ENCODE measurements at places on chromosomes 16 and 17.

- ATAC-seq = no peak
These were observed 17.9 kb downstream of the CCDC102A start for GRCh38 chr16:57518520-57518919.

DNA sequence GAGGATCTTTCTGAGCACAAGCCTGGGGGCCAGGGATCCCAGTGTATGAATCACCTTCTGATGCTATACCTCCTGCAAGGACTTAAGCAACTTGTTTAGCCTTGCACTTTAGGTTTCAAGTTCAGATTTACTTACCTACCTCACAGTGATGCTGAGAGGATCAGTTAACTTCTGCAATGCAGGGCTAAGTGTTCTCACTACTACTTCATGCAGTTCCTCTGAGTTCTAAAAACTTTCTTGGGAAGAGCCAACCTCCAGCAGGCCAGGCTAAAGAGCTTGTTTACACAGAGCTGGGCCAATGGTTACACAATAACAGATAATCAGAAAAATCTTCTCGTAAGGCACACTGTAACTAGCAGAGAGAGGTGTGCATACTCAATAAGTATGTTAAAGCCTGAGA lies 13.0 kb downstream of the VEZF1 start:
- ATAC-seq = no peak

- ATAC-seq = no peak
These were observed 22.2 kb upstream of the CDH8 start for GRCh38 chr16:62058412-62058811.

DNA sequence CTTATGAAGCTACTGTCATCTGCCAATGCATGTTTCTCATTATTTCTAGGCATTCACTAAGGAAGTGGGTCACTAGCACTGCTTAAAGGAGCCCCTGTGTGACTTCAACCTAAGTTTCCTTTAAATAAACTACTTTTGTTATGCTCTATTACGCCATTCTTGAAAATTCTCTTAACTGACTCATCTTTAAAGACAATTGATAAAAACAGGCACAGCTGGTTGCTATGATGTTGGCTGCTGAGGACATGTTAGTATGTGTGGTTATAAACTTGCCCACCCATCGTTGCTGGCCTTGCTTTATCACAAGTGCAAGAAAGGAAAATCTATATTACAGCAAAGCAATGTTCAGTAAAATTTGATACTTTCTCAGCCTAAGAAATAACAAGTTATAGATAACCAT lies 75.8 kb upstream of the CNTNAP4 start:
- no peak for ATAC-seq

DNA sequence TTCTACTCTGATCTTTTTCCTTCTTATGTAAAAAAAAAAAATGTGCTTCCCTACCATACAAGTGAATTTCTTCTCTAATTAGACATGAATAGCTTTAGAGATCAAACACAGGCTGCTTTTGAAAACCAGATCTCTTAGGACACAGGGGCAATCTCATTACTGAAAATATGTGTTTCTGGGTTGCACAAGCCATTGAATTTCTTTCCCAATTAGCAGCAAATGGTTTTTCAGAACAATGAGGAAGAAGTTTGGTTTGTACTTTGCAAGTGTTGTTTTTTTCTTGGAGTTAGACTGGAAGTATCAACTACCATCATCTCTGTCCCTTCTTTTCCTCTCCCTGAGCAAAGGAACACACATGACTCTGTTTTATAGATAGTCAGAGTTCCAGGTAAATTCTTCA lies 5.6 kb upstream of the ANKS4B start:
- no peak for ATAC-seq

- ATAC-seq = no peak
These were observed 289.6 kb upstream of the ASIC2 start for GRCh38 chr17:33582661-33583060.

DNA sequence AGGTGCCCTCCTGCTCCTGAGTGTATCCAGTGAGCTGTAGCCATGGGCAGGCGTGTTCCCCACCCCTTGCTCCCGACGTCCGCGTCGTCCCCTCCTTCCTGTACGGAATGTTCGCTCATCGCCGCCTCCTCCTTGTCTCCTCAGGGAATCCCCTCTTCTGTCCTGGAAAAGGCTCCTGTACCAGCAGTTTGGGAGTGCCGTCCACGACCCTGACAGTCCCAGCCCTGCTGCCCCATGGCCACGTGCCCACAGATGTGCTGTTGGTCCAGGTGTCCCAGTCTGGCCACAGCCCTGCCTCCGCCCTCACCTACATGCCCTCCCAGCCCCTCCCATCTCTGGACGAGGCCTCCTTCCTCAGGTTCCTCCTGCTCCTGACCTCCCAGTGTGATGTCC lies 30.2 kb downstream of the OR1D5 start:
- no peak for ATAC-seq

DNA sequence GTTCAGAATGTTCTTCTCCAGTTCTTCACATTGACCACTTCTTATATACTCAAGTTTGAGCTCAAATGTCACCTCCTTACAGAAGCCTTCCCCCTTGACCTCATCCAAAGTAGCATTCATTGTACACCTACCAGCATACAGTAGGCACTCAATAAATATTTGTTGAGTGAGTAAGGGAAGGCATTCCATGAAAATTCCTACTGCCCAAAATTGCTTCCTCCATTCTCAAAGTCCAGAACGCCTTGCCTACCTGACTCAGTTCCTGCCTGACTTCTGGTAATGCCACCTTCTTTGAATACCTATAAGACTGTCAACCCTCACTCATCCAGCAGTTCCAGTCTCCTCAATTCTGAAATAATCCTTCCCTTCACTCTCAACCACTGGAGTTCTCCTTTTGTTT lies 14.8 kb upstream of the BPTF start:
- ATAC-seq = no peak

DNA sequence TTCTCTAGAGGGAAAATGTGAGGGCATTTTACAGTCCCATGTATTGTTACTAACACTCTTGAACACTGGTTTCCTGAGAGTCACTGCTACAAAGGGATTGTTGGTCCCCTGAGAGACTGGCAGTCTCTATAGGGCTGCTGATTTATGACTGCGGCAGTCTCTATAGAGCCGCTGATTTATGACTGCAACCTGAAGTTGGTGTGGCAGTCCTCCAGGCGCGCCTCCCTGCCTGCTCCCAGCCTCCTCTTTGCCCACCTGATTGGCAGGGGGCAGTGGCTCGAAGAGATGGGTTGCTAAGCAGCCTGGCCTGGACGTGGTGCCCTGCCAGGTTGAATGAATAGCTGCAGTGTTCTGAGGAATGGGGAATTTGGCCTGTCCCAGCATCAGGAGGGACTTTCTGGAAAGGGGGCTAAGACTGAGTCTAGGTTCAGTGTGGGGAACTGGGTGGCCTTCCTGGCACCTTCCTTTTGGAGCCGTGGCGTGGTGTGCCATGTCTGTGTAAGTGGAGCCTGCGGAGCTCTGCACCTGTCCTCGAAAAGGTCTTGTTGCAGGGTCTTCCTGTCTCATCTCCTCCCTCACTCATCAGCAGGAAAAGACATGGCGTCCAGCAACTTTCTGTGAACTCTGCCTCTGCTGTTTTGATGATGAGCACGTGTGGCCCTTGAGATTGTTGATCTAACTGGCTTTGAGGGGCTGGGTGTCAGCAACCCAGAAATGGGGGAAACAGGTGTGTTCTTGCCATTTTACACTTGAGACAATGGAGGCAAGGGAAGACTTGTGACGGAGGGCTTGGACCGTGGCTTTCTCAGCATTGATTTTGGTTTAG lies 24.9 kb downstream of the SAP30BP start:
- ATAC-seq = peak; percentile 38

- ATAC-seq = peak; percentile 23
These were observed 891 bp downstream of the CORO1A start for GRCh38 chr16:30184096-30184890.

GRCh38 chr17:373613-374230 lies 21.1 kb upstream of the RPH3AL start:
- ATAC-seq = no peak

GRCh38 chr16:87368029-87368770 lies 15.4 kb downstream of the FBXO31 start:
- ATAC-seq = no peak

- ATAC-seq = no peak
These were observed 160.4 kb downstream of the KCNJ2 start for GRCh38 chr17:70329721-70330120.

DNA sequence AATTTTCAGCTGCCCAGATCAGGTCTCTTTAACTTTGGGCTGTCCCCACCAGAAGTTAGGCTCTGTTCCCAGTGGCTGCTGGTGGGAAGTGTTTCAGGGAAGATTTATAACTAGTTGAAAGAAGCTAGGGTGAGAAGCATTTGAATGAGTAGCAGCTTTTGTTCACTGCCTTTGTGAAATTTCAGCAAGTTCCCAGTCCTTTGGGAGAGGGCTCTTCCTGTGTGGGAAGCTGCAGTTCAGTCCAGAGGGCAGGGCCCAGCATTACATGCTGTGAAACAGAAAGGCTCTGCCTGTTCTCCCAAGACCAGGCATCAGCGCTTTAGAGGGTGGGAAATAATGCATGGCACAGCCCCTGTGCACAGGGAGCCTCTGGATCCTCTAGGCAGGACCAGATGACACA lies 17.8 kb downstream of the PROCA1 start:
- no peak for ATAC-seq

DNA sequence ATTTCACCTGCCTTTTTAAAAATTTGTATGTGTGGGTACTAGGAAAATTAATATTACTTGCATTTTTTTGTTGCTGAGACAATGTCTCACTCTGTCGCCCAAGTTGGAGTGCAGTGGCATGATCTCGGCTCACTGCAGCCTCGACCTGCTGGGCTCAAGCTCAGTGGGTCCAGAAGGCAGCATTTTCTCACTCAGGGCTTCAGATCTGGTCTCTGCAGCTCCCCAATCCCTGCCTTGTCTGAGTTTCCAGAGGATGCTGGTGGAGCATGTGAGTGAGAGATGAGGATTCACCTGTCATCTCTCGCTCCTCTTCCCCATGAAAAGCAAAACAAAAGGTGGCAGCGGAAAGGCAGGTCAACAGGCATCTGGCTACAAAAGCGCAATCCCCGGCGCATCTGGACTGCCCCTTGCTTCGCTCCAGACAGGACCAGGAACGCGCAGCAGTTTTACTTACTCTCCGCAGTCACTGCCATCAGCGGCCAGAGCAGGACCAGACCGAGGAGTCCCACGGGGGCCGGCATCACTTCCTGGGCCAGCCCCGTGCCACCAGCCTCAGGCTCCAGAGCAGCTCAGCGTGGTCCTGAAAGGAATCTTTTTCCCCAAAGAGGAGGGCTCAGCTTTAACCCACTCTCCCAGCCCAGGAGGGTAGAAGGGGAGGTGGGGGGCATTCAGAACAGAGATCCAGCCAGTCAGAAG lies 59.9 kb downstream of the LITAF start:
- no peak for ATAC-seq

DNA sequence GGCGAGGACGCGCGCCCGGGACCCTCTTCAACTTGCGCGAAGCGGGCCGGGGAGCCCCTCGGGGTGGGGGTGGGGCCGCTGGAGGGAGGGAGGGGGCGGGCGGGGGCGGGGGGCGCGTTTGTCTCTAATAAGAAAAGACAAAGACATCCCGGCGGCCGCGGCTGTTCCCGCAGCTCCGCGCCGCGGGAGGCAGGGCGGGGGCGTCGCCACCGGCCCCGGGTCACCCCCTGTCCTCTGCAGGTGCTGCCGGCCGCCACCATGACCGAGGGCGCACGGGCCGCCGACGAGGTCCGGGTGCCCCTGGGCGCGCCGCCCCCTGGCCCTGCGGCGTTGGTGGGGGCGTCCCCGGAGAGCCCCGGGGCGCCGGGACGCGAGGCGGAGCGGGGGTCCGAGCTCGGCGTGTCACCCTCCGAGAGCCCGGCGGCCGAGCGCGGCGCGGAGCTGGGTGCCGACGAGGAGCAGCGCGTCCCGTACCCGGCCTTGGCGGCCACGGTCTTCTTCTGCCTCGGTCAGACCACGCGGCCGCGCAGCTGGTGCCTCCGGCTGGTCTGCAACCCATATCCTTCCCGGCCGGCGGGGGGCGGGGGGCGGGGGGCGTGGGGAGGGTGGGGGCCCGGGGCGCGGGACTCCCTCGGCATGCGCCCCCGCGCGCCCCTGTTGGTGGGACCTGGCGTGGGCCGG lies 714 bp downstream of the CACNA1H start:
- no peak for ATAC-seq

DNA sequence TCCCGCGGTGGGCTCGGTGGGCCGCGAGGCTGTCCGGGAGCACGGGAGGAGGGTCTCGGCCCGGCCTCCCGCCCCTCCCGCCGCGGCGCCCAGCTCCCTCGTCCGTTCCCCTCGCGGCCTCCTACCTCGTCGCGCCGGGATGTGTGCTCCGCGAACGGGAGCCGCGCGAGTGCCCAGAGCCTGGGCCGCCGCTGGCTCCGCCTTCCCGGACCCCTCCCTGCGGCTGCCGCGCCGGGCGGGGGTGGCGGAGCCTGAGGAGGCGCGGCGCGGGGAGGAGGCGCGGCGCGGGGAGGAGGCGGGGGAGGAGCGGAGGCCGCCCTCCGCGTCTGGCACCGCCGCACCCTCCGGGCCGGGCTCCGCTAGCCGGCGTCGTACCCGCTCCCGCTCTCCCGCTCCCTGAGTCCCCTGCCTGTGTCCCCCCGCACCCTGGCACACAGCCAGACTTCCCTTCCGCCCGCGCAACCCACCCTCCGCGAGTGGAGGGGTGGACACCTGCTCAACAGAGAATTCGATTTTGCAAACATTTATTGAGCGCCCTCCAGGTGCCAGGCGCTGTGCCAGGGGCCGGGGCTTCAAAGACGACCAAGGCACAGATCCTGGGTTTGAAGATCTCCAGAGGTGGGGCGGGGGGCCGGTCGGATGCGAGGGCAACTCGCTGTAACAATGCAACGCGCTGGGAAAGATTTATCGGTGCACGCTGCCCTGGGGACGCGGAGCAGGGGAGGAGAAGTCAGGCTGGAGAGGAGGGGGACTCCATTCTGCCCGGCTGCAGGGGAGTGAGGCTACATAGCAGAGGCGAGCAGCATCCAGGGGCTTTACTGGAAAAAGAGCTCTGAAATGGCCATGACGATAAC lies at the start of gene MPP3:
Gene MPP3 (minus strand): TSS at position 171 of the 854 bp plus-strand sequence. CDS start 1,240 bp downstream, outside the sequence.
- ATAC-seq = peak; percentile 64

- ATAC-seq = no peak
These were observed 28.0 kb downstream of the CRHR1 start for GRCh38 chr17:45812102-45812501.

GRCh38 chr16:2482708-2483534 lies 8.0 kb downstream of the TBC1D24 start:
- no peak for ATAC-seq

GRCh38 chr16:57735755-57736418 lies at the start of gene KATNB1:
KATNB1 (plus strand) TSS chr16:57735770; CDS start chr16:57737244, 1,474 bp downstream.
- ATAC-seq = no peak

GRCh38 chr17:44788139-44788538 lies 29.4 kb downstream of the ADAM11 start:
- no peak for ATAC-seq

Measured in activated T-helper 17 cell treated with anti-CD3 and anti-CD28 coated beads, Interleukin-2, amount 50 U/mL, for 72 hours (primary cell).